ENCODE measurements at places on chromosomes 3 and 15.

DNA sequence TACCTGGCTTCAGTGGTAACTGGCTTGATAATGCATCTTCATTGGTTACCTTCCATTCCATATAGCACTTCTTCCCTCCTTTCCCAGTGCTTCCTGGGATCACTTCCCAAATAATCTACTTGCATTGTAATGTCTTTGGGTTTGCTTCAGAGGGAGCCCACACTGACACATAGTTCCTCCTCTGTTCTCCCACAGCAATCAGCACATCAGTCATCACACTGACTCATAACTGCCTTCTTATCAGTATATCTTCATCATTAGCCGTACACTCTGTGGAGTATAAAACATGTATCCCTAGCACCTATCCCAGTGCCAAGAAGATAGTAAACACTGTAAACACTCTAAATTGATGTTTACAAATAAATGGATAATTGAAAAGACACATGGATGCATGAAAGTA is 91.4 kb upstream of the SCN10A start:
- DNase-seq: no peak

GRCh38 chr3:155535098-155535497 is 209.8 kb downstream of the PLCH1 start:
- DNase-seq: no peak

GRCh38 chr3:155462672-155463071 is 169.2 kb upstream of the STRIT1 start:
- DNase-seq: no peak

DNA sequence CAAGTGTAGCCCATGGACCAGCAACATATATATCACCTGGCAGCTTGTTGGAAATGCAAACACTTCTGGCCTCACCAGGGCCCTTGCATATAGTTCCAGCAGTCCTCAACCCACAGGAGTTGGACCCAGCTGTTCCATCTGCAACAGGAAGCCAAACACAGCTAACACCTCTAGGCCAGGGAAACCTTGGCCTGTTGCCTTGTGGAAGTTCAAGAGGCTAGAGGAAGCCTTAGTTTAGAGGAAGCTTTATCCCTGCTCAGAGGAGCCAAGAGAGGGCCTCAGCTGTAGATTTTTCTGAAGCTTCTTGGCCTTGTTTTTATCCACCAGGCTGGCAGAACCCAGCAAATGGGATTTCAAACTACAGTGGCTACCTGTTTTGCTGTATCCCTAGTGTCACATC is 11.4 kb downstream of the FHIT start:
- no peak for DNase-seq

GRCh38 chr3:134060561-134061385 is 31.0 kb upstream of the SLCO2A1 start:
- DNase-seq: no peak

- DNase-seq: no peak
Observed at GRCh38 chr15:47796830-47797229, 79.5 kb downstream of the SEMA6D start.

GRCh38 chr3:137110392-137110996 is 152.7 kb downstream of the IL20RB start:
- no peak for DNase-seq

GRCh38 chr15:51199541-51199940 is 104.8 kb upstream of the TNFAIP8L3 start:
- no peak for DNase-seq

DNA sequence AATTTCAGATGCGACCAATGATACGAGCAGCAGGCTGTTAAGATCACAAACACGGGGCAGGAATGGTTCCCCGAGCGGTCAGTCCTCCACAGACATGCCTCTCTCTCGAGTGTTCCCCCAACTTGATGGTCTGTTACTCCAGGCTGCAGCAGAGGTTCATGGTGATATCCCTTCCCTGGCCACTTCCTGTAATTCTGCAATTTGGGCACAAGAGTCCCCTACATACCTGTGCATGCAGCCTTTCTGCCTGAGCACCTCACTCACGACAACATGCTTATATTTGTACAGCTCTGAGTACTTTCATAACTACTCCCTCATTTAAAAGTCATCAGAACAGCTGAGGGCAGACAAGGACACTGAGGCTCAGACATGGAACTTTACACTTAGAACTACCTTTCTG is 408.1 kb upstream of the NR2F2 start:
- no peak for DNase-seq

GRCh38 chr15:64803526-64803925 is 21.9 kb downstream of the PIF1 start:
- no peak for DNase-seq

DNA sequence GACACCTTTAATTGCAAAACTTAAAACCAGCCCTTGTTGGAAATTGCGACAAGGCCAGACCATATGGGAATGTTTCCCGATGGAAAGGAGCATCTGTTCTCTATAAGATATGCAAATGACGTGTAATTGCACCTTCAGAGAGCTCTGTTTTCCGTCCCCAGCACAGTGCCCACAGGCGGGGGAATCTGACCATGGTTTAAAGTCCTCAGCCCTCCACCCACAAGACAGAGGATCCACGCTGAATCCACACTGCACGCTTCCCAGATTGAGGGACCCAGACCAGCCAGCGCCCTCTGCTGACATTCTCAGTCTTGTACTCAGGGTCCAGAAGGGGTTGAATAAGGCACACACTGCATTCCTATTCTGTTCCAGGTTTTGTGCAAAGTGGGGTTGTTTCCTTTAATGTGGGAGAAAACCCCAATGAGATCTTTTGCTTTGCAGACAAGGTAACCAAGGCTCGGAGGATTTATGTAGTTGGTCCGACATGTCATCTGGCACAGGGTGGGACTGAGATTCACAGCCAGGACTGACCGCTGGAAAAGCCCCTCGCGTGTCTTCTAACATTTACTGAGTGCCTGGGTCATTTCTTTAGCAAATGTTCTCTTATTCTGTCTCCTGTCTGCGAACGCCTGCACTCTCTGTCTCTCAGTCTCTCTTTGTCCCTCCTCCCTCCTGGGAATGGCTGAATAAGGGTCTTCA is 36.8 kb upstream of the KLHL25 start:
- DNase-seq: no peak

GRCh38 chr15:89531796-89532537 is 35.6 kb upstream of the RHCG start:
- DNase-seq: no peak

DNA sequence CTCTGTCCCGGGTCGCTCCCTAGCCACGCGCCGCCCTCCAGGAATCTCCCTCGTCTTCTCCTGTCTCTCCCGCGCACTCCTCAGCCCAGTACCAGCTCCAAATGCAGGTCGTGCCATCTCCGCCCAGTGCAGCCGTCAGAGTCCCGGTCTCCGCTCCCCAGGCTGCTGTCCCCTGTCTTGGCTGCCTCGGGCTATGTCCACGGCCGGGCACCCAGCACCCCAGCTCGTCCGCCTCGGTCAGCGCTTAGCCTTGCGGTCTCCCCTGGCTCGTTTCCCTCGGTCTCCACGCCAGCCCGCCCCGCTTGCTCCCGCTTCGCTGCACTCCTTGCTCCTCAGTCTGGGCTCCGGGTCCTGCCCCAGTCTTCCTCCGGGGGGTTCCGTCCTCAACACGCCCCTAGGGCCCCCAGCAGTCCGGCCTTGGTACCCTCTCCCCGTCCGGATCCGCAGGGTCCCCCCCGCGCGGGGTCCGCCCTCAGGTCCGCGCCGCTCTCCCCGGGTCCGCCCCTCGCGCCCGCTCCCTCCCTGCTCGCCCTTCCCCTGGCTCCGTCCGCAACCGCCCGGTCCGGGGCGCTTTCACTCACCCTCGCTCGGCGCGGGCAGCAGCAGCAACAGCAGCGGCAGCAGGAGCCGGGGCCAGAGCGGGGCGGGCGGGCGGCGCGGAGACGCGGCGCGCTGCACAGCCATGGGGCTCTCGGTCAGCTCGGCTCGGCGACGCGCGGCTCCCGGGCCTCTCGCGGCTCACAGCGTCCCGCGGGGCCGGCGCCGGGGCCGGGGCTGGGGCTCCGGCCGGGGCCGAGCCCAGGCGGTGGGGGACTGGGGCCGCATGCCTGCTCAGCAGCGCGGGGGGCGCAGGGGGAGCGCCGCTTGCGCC is 462 bp downstream of the IGDCC3 start:
- no peak for DNase-seq

- no peak for DNase-seq
Observed at GRCh38 chr15:100335335-100335999, 6.3 kb downstream of the ADAMTS17 start.

DNA sequence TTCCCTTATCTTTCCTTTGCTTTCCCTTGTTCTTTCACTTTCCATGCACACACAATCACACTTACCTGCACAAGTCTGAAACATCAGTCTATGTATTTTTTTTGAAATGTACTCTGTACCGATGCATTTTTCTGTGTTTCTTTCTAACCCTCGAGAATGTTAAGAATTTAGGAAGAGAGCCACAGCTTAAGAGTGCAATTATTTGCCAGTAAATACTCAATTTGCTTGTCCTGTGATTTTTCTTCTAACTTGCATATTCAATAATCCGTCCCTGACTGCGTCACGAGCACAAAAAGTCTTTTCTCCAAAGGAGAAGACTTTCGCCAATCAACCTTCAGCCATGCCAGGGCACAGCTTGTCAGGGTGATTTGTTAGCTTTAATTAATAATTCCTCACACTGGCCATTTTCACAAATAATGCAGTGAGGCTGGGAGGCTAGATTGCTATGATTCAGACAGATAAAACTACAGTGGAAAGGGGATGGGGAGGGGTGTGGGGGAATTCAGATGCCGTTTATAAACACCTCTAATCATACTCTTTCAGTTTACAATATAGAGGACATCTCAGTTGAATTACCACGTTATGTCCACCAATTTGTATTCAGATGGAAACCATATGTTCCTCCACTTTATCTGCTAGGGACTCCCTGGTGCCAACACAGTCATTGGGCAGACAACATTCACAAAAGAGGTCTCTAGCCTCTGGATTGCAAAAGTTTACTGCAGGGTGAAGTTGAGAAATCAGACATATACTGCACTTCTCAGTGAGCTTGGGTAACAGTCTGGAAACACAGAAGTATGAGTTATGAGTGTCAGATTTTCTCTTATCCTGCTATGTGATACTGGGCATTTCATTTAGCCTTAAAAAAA is 388.0 kb downstream of the ZBTB20 start:
- DNase-seq: no peak
